CD4-positive, alpha-beta T cell treated with Interleukin-6 at 100 ng/mL for 8 hours (primary cell): ENCODE measurements at places on chromosomes 2 and 18.

GRCh38 chr18:74456349-74457042 lies 612 bp downstream of the DIPK1C start:
- no peak for DNase-seq

DNA sequence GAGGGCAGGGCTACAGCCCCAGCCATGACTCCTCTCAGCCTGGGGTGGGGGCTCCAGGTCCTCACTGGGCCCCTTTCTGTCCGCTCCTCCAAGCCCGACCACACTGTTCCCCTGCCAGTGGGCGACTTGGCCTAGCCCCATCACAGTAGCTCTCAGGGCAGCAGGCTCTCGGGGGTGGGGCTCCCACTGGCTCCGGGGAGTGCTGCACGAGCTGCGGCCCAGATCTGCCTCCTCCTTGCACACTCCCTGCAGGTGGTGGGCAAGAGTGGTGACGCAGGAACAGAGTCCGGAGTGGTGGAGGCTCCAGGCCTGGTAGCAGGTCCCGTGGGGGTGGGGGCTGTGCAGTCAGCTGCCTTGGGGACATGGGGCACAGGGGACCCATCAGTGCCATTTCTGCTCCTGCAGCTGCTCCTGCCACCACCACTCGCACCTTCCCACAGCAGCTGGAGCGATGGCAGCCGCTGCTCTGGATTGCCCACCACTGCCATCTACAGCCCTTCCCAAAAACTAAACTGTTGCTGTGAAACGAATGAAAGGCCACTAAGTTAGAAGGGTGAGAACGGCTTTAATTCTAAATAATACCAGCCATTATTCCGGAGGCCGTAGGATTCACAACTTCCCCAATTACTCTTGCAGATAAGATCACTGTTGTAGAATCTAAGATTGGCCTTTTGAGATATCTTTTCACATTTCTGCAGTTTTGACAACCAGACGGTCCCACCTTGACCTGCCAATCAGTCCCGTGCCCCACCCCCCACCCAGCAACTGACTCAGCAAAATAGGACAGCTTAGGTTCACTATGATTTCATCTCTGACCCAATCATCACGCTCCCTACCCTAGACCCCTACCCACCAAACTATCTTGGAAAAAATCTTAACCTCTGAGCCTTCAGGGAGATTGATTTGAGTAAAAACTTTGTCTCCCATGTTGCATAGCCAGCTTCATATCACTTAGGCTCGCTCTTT lies 530.2 kb downstream of the DCC start:
- no peak for DNase-seq

GRCh38 chr2:112588611-112589045 lies 4.2 kb downstream of the CHCHD5 start:
- DNase-seq = no peak

- no peak for DNase-seq
These were observed 27.3 kb upstream of the SPOPL start for GRCh38 chr2:138474100-138474825.

GRCh38 chr18:13440277-13441248 lies 222.0 kb downstream of the LDLRAD4 start:
- DNase-seq = no peak

GRCh38 chr2:241014764-241015163 lies 16.3 kb downstream of the SNED1 start:
- no peak for DNase-seq

GRCh38 chr18:76503649-76504386 lies 8.8 kb upstream of the ZNF516 start:
- no peak for DNase-seq

DNA sequence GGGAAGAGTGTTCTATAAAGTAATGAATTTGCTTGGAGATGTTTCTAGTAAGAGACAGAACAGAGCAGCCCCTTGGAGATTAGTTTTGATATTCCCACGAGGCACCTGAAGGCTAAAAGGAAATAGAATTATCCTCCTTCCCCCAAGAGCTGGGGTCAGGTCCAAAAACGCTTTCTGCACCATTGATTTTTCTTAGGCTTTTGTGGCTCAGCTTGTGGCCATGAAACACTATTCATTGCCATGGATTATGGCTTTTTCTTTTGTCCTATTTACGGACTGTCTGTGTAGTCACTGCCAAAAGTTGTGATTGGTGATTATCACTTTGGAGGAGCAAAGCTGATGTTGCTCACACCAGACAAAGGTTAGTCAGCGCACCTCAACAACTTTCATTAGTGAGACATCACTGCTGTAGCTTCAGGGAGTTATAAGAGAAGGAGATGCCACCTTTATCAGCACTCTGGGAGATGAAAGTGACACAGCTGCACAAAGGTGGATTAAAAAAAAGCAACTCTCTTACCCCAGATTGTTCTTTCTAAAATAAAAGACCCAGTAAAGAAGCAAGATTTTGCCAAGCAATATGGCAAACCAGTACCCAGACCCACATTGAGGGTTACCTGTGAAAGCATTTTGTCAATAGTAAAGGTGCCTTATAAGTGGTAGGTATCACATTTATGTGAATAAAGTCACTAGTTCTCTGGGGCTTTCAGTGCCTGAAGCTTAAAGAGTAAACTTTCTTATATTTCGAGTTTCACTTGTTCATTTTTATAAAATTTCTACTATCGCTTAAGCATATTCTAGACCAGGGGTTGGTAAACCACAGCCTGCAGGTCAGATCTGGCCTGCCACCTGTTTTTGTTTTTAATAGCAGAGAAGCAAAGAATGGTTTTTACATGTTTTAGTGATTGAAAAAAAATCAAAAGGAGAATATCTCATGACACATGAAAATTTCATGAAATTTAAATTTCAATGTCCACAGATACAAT lies 10.6 kb downstream of the CXCR4 start:
- DNase-seq = no peak
